ENCODE measurements at places on chromosomes 13 and 19.

DNA sequence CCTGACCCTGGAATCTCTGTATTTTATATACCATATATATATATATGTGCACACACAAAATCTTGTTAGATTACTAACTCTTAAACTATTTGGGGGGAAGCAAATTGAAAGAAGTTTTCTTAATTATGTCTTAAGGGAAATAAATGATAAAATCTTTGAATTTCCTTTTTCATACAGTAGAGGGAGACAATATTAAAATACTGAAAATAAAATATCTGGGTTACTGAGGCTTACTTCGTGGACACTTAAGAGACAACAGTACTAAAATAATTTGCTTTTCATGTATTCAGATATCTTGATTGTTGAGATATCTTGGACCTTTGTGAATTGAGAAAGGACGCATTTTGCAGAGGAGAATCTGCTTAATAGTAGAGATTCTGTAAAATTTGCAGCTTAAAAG, 17.0 kb downstream of the SUGT1 start:
- no peak for DNase-seq

- DNase-seq, result no peak
Observed at GRCh38 chr13:50467156-50468110, 376.1 kb downstream of the DLEU7 start.

DNA sequence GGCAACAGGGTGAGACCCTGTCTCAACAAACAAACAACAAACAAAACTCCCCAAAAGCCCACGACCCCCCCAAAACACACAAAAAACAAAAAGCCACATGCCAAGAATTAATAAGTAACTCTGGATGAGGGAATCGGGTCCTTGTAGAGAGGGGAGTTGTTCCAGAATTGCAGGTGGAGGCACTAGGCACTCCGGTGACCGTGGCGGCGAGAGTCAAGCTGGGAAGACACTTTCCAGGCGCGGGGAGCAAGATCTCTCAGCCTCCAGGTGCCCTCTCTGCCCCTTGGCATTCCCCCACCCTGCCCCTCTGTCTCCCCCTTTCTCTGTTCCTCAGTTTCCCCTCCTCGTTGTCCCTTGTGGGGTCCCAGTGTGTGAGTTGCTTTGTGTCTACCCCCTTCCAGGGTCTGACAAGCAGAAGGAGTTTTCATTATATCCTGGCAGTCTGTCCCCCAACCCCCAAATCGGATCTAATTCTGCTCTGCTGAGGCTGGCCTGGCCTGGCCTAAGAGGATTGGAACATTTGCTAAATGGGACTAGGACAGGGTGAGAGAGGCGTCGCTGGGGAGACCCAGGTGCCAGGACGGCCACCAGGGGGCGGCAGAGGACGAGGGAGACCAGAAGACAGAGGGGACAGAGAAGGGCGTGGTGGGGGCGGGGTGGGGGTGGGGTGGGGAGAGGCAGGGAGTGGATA, 8.3 kb upstream of the CRX start:
- no peak for DNase-seq

- no peak for DNase-seq
Observed at GRCh38 chr13:41580345-41580744, 123.0 kb downstream of the RGCC start.

DNA sequence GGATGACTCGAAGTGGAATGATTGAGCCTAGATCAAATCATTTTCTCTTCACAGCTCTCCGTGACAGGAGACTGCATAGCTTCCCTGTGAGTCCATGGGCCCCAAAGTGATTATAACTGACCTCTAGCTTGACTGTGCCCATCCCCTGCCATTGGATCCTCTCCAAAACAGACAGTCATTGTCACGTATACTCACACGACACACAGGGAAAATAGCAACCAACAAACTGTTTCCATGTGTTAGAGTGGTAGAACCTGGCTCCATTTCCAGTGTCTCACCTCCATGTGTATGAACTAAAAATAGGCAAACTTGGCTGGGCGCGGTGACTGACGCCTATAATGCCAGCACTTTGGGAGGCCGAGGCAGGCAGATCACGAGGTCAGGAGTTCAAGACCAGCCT, 48.8 kb upstream of the NPAS1 start:
- no peak for DNase-seq

GRCh38 chr13:51714663-51715168, 89.2 kb downstream of the DHRS12 start:
- no peak for DNase-seq

- DNase-seq, result no peak
Observed at GRCh38 chr19:7356899-7357627, 8.3 kb downstream of the ARHGEF18 start.

DNA sequence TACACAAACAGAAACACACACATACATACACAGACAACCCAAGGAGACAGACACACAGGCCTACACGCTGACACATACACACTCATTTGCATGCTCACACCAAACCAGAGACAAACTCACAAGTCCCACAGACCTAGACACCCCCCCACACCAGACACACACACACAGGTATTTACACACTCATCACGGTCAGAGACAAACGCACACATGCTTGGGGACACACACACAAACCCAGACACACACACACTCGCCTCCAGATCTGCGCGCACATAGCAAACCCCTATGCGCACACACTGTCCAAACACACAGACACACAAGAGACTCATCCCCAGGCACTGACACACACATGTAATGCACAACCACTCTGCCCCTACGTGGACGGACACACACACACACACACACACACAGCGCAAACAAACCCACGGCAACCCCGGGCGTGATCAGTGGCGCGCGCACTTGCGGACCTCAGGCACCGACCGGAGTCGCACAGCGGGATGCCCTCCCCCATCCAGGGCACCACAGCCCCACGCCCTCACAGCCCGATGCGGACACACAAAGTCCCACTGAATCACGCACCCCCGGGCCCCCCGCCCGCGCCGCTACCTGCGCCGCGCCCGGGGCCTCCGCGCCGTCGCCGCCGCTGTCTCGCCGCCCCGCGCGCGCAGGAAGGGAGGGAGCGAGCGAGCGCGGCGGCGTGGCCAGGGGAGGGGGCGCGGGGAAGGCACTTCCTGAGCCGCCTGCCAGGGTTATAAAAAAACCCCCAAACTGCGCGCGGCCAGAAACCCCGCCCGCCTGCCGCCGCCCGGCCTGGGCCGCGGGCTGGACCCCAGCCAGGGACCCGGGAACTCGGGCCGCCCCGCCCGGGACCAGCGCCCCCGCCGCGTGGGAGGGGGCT, at the start of gene ADAMTS10:
Gene ADAMTS10, minus strand, starts transcription at position 675 of the 895 bp plus-strand sequence. CDS start 5,005 bp downstream, outside the sequence.
- DNase-seq, result no peak

DNA sequence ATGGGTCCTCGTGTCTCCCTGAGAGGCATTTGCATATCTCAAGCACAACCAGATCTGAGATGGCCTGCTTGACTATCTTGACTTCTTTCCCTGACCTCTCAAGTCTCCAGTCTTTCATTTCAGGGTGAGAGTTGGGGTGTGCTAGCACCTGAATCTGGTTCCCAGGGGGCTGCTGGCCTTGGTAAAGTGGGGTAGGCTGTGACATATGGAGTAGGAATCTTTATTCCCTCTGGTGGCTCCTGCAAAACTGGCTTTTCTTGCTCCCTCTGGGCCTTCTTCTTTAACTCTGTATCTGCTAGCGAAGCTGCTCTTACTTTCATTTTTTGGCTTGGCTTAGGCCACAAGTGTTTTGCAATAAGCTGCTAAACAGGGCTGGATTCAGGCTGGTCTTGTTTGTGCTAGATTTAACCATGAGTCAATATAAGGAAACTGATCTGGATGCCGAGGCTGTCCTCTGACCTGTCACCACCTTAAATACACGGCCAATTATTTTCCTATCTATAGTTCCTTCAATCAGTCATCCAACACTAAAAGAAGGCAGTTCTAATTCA, 42.3 kb downstream of the ZNF493 start:
- DNase-seq, result no peak

DNA sequence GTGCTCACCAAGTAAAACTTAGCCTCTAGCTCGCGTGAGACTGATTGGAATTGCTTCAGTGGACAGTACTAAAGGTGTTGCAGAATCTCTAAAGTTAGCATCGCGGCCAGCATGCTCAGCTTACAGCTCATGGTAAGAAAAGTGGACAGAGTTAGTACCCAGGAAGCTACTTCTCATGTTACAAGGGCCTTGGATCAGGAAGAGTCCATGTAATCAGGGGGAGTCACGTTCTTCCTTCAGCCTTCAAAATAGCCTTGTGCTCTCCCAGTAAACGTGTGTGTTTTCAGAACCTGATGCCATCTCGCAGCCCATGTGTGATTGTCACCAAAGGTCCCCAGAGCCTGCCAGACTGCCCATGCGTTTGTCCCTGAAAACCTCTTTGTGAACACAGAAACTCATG, 195.8 kb upstream of the RNF113B start:
- no peak for DNase-seq

DNA sequence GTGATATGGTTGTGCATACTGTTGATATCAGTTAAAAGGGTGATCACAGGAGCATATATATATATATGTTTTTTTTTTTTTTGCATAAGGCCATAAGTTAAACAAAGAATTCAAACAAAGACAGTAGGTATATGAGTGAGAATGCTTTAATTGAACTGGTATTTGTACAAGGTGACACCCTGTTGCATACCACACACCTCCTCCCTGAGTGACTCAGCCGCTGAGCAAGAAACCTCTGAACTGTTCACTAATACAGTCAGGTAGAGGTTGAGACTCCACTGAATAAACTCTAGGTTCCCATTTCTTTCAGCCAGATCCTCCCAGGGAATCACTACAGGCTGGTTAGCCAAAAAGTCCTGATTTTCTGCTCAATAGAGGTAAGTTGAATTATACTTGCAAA, at the start of gene SCEL:
Gene SCEL, plus strand, starts transcription at position 259 of the 400 bp plus-strand sequence. CDS start 20,170 bp downstream, outside the sequence.
- no peak for DNase-seq

- DNase-seq, result no peak
Observed at GRCh38 chr19:14758816-14759215, 19.5 kb downstream of the ADGRE2 start.

- DNase-seq, result no peak
Observed at GRCh38 chr19:28466107-28467045, 746.6 kb downstream of the UQCRFS1 start.

DNA sequence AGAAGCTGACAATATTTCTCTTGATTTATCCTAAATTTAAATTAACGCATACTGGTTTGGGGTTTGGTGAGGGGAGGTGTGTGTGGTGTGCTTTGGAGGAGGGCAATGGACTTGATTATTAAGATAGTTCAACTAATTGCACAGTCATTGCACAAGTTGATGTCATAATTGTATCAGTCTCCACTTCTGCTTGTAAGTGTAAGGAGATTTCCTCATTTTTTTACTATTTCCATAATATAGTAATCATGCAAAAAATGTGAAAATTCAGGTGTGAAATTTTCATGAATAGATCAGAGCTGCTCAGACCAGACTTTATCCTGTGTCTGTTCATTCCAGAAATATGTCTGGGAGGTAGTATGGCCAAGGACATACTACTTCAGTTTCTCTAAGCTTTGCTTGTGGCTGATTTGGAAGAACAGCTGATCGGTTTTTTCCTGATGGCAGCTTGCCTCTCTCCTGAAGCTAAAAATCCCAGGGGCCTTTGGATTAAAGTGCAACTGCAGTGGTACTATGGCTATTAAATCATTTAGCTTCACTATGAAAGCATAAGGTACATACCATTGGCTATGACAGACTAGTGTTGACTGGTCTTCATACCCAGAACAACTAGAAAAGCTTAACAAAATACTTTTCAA, 201.8 kb upstream of the MIR17HG start:
- no peak for DNase-seq

DNA sequence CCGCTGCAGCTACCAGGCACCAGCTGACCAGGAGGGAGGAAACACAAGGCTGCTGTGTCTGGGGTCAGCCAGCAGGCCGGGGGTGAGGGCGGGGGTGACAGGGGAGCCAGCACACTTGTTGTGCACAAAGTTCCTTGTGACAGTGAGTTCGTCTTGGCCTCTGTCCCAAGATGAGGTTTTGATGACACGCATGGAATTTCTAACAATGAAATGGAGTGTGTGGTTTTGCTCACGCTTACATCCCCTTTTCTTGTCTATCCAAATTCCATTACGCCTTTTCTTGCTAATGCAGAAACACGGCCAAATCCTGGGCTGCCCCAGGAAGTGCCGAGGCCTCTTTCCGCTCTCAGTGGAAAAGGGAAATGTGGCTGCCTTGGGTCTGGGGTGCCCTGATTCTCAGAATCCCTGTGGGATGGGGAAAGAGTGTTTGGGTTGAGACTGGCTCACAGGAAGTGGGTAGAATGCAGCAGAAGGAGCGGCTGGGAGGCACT, 73.8 kb downstream of the GADD45B start:
- no peak for DNase-seq

DNA sequence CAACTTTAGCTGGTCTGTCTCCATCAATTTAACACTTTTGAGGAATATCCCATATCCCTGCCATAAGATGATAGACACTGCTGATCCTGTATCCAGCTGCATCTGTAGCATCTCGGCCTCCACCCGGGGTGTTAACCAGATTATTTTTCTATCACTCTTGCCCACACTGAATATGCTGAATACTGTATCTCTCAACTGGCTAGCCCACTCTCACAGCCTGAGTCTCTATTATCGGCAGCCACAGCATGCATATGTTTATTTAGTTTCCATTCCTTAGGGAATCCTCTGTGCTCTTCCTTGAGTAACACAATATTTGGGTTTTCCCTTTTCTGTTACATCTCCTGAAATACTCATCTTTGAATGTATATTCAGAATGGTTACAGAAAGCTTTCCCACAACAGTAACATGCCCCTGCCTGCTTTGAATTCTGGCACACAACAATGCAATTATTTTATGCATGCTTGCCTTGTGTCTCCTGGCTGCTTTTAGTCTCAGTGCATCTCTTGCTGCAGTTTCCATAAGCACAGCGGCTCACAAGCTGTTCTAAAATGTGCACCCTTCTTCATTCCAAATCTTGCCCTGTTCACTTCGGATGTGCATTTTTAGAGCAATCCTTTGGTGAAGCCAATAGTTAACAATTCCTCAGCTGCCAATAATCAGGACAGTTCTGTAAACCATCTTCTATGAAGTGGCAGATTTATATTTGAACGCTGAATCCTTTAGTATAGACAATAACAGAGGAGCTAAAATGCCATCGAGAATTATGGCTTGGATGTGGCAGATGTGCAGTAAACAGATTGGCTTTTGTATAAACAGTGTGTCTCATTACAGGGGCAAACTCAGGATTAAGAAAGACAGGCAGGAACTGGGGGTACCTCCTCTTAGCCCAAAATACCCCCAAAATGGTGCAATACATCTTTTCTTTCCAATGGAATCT, 261.9 kb upstream of the SOX21 start:
- no peak for DNase-seq

- no peak for DNase-seq
Observed at GRCh38 chr19:48618278-48618915, 581 bp downstream of the RPL18 start.

All from thoracic aorta (tissue), 2 donors.